MCF 10A (cell line): ENCODE measurements at places on chromosomes 13 and 19.

DNA sequence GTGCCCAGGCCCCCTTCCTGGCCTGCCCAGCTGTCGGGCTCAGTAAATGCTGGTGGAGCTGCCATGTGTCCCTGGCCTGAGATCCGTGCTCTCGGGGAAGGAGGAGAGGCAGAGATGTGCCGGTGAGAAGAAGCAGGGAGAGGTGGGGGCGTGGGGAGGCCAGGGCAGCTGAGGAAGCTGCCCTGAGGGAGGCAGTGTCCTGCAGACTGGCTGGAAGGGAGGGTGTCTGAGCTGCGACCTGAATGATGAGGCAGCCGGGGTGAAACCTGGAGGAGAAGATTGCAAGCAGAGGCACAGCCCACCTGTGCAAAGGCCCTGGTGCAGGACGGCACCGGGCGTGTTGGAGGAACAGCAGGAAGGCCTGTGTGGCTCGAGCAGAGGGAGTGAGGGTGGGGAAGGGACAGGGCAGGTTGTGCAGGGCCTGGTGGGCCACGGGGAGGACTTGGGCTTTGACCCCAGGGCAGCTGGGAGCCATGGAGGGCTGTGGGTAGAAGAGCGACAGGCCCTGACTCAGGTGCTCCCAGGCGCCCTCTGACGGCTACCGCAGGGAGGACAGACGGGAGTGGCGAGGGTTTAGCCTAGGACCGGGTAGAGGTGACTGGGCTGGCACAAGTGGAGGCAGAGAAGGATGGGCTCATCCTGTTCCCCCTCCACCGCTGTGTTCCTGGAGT is 14.0 kb upstream of the CELF5 start:
- H3K4me3 ChIP-seq, result no peak overlapping the region
- DNase-seq, result peak; percentile 60
- no peaks in the 10 kb centered on the region for H3K4me1 ChIP-seq
- H3K36me3 ChIP-seq, result peaks cover 22% of the 10 kb centered on the region

DNA sequence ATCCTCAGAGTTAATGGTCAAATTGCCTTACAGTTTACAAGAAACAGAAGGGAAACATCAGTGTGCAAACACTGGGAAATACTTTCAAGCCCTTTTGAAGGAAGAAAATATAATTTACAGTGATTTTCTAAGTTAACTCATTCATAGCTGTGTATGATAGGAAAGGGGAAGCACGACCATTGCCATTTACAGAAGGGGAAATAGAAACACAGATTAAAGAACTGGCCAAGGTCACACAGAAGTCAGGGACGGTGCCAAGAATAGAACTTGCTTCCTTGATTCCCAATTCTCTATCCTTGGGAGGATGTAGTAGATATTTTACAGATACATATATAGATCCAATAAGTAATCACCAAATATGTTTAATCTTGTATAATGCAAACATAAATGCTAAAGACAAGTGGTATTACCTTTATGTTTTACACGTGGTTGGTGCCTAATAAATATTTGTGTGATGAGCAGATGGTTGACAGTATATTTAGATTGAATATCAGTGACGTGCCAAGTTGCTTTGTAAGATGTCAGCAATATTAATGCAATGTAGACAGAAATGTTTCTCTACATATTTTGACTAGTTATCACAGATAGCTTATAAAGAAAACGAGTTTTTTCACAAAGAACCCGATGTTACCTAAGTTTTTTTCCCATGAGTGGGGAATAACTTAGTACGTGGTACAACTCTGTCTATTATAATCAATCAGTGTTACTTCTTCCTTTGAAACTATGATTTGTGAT is 73.1 kb downstream of the FLT1 start:
- H3K4me1 ChIP-seq, result no peaks in the 10 kb centered on the region
- no peak for DNase-seq
- peaks cover 47% of the 10 kb centered on the region for H3K27me3 ChIP-seq

DNA sequence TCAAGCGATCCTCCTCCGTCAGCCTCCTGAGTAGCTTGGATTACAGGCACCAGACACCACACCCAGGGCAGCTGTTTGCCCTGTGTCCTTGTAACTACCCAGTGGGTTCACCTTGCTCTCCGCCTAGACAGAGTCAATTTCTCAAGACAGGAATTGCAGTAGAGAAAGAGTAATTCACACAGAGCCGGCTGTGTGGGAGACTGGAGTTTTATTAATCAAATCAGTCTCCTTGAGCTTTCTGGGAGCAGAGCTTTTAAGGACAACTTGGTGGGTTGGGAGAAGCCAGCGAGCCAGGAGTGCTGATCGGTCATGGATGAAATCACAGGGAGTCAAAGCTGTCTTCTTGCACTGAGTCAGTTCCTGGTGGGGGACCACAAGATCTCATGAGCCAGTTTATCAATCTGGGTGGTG is 20.6 kb upstream of the ADGRE1 start:
- H3K36me3 ChIP-seq, result no peaks in the 10 kb centered on the region
- H3K27ac ChIP-seq, result no peak overlapping the region
- peaks cover 21% of the 10 kb centered on the region for H3K27me3 ChIP-seq
- H3K4me1 ChIP-seq, result peaks cover 14% of the 10 kb centered on the region
- no peak overlapping the region for H3K4me3 ChIP-seq
- no peak for DNase-seq

DNA sequence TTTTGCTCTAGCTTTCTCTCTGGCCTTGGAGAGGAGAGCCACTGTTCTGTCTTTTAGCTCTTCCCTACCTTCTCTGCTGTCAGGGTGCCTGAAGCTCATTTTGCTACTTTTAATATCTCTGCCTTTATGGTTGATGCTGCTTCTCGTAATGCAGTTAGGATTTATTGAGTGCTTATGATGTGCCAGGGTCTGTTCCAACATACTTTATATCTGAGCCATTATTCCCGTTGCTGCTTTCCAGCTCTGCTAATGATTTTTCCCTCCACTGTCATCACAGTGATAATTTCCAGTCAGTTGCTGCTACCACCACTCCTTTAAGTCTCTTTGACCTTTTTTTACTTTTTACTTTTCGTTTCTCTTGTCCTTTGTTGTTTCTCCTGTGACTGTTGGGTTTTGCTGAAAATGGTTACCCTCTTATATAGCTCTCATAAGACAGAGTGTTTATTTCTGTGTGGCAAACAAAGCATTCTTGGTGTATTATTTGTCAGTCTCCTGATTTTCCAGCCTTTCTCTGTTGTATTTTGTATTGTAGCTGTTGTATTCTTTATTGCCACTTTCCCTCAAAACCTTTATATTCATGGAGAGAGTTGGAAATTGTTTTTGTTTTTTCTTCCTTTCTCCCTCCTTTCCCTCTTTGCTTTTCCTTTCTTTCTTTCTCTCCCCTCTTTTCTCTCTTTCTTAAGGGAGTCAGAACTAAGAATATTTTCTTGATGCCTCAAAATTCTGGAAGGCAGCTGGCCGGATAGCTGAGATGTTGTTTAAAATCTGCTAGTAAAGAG is 37.4 kb downstream of the COG6 start:
- no peak for DNase-seq
- no peaks in the 10 kb centered on the region for H3K27me3 ChIP-seq
- H3K27ac ChIP-seq, result no peak overlapping the region
- no peaks in the 10 kb centered on the region for H3K4me1 ChIP-seq
- no peak overlapping the region for H3K4me3 ChIP-seq

GRCh38 chr13:24263632-24264031 is 45.7 kb upstream of the C1QTNF9 start:
- H3K4me1 ChIP-seq, result no peaks in the 10 kb centered on the region
- H3K27me3 ChIP-seq, result no peaks in the 10 kb centered on the region
- DNase-seq, result no peak
- H3K27ac ChIP-seq, result no peak overlapping the region
- no peaks in the 10 kb centered on the region for H3K36me3 ChIP-seq

- H3K4me3 ChIP-seq, result no peak overlapping the region
- no peak for DNase-seq
- no peak overlapping the region for H3K27ac ChIP-seq
- H3K4me1 ChIP-seq, result no peaks in the 10 kb centered on the region
- H3K27me3 ChIP-seq, result peaks cover 95% of the 10 kb centered on the region
Measured at GRCh38 chr13:51213173-51213728, 8.9 kb upstream of the FAM124A start.

DNA sequence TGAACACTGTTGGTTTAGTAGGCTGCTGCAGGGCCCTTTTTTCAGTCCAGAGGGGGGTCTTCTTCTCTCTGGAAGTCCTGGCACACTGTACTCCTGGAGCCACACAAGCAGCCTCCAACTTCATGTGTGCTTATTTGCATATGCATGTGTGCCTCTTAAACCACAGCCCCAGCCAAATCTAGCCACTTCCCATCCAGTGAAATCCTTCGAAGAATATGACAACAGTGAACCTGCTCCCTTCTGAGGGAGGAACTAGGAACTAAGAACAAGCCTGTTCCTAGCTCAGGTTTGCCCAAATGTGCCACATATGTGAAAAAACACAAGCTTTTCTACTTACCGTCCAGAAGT is 348.5 kb downstream of the FOXO1 start:
- H3K27ac ChIP-seq, result no peak overlapping the region
- no peak for DNase-seq
- peaks cover 18% of the 10 kb centered on the region for H3K4me1 ChIP-seq

DNA sequence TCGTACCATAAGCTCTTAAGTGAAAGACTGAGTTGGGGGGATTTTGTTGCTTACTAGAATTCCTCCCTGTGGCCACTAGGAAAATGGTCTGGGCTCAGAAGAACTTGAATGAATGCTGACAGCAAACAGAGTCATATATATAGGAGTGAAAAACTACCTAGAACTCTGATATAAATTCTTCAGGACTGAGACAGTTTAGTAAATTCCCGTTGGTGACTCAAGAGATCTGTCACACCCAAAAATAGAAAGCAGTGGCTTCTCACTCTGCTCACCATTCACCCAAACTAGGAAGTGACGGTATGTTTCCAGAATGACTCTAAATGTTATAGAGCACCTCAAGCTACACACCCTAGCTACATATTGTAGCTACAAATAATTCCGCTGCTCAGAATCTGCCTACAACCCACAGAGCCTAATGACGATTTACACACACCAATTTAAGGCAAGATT is 116.2 kb downstream of the TBC1D4 start:
- no peaks in the 10 kb centered on the region for H3K36me3 ChIP-seq
- peak; percentile 69 for DNase-seq
- H3K27ac ChIP-seq, result peak overlapping the region; percentile 82

DNA sequence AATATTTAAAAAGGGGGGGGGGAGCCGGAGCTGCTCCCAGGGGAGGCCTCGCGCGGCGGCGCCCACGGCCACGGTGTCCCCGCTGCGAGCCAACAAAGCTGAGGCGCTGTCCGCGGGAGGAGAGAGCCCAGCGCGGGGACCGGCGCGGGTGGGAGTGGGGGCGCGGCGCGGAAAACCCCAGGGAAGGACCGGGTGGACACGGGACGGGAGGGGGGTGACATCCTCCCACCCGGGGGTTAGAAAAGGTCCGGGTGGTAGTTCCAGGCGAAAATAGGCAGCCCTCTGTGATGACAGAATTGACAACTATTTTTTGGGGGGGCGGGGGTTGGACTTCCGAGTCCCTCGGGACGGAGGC is 11.1 kb upstream of the SOX1 start:
- no peaks in the 10 kb centered on the region for H3K27me3 ChIP-seq
- no peak for DNase-seq
- H3K4me3 ChIP-seq, result no peak overlapping the region
- no peaks in the 10 kb centered on the region for H3K4me1 ChIP-seq
- no peaks in the 10 kb centered on the region for H3K36me3 ChIP-seq

DNA sequence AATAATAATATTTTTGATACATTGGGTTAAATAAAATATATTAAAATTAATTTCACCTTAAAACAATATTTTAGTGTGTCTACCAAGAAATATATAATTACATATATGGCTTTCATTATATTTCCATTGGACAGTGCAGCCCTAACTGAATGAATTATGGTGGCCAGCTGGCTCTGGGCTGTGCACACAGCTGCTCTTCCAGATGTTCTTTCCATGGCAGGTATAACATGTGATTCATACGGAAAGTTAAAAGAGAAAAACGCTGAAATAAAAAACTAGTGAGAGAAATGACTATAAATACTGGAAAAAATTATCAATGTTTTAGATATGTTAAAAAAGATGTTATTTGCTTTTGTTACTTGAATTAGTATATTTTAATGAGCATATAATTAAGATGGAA is 216.3 kb downstream of the RGCC start:
- no peak overlapping the region for H3K27ac ChIP-seq
- no peak overlapping the region for H3K4me3 ChIP-seq
- H3K4me1 ChIP-seq, result no peaks in the 10 kb centered on the region

- H3K27me3 ChIP-seq, result no peaks in the 10 kb centered on the region
- H3K36me3 ChIP-seq, result peaks cover 48% of the 10 kb centered on the region
- DNase-seq, result no peak
- no peak overlapping the region for H3K4me3 ChIP-seq
Measured at GRCh38 chr19:38384209-38385027, 3.4 kb downstream of the GGN start.
